SJCRH30 (cell line): ENCODE measurements at places on chromosomes 7 and 10.

DNA sequence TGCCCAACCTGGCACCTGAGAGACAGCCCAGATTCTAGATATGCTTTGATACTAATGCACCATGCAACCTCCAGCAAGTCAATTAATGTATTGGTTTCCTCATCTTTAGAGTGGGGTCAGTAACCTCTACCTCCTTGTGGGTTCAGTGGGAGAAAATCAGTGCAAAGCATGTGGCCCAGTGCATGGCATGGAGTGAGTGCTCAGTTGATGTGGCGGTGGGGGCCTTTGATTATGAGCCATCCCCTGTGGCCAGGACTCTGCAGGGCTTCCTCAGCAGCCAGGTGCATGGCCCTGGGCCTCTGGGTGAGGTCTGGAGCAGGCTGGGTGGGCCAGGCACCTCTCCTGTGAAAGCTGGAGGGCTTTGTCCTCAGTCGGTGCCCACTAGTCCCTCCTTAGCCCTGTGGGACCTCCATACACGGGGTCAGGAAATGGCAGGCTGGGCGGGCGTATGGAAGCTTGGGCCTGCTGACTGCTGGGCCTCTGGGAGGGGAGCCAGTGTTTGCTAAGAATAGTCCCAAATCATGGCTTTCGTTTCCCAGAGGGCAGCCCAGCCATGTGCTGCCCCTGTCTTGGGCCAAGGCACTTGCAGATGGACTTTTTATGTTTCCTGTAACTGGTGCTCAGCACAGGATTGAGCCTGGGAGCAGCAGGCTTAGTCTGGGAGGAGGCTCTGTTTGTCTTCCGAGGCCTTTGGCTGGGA, 3.4 kb downstream of the PALD1 start:
- no peak for DNase-seq

GRCh38 chr10:71659737-71660136, 59.8 kb downstream of the C10orf105 start:
- DNase-seq, result no peak

GRCh38 chr7:10706875-10707493, 266.7 kb upstream of the PHF14 start:
- DNase-seq, result no peak

DNA sequence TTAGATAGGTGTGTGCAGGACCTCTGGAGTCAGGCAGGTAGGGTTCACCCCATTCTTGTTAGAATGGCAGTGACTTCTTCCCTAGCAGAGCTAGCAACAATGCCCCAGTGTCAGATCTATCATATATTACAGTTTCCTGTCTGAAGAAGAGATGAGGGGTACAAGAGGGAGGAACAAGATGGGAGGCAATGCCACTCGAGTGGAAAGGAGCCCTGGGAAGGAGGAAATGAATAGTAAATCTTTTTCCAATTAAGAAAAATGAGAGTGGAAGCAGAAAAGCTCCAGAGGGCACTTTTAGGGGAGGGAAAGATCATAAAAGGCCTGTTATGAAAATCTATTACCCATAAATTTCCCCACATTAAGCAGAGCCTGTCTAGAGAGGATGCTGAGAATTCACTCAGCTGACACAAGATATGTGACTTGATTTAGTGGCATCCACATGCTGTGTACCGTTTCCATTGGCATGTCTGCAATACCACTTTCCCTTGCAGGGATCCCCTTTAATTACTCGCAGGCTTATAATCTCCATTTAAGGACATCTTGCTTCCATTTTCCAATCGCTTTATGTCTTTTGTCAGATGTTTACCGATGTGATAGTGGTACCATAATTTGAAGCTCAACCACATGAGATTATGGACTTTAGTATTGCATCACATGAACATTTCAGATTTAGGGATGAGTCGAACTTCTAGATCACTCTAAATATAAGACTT, 70.0 kb upstream of the AGBL3 start:
- no peak for DNase-seq

GRCh38 chr7:27603813-27604212, 58.9 kb downstream of the HIBADH start:
- DNase-seq, result no peak

- DNase-seq, result no peak
Observed at GRCh38 chr7:28955718-28956607, 2.2 kb downstream of the TRIL start.

DNA sequence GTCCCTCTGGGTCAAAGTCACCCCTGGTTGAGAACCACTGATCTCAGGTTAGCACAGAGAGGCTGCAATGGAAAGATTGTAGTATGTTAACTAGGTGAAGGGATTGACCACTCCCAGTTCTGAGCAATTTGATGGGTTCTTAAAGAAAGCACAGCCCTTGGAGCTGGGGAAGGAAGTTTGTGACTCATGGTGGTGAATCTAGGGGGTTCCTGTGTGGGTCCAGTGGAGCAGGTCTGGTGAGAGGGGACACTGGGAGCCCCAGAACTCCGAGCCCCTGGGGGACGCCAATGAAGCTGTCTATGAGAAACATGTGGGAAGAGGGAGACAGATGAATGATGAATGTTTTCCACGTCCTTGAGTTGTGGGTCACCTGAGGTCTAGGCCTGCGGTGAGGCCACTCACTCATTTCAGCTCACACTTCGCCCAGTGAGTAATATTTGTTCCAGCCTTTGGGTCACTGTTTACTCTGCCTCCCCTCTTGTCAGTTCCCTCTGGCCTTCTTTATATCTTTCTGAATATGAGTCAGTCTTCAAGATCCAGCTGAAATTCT, 341.9 kb downstream of the LRMDA start:
- DNase-seq, result no peak

DNA sequence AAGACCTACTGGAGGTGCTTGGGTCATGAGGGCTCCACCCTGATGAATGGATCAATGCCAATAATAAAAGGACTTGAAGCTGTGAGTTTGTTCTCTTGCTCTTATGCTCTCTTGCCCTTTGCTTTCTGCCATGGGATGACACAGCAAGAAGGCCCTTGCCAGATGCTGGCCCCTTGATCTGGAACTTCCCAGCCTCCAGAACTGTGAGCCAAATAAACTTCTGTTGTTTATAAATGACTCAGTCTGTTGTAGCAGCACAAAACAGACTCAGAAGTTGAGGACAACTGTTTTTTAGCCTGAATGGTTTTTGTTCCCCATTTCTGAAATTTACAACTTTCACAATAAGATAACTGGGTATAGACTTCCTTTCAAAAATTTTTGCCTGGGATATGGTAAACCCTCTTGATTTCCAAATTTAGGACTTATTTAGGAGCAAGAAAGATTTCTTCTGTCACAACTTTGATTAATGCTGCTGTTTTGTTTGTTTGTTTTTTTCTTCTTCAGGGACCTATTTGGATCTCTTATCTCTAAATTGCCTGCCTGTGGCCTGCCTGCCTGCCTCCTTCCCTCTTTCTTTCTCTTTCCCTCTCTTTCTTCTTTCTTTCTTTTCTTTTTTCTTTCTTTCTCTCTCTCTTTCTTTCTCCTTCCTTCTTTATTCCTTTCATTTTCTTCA, 12.1 kb downstream of the ENTPD1 start:
- no peak for DNase-seq

GRCh38 chr7:23067271-23067670, 38.3 kb upstream of the KLHL7 start:
- DNase-seq, result no peak

GRCh38 chr10:79243181-79244067, 103.8 kb upstream of the PPIF start:
- DNase-seq, result no peak

- no peak for DNase-seq
Observed at GRCh38 chr7:157937406-157937805, 600.6 kb downstream of the DNAJB6 start.

- DNase-seq, result no peak
Observed at GRCh38 chr10:29254123-29255046, 34.5 kb upstream of the LYZL1 start.

DNA sequence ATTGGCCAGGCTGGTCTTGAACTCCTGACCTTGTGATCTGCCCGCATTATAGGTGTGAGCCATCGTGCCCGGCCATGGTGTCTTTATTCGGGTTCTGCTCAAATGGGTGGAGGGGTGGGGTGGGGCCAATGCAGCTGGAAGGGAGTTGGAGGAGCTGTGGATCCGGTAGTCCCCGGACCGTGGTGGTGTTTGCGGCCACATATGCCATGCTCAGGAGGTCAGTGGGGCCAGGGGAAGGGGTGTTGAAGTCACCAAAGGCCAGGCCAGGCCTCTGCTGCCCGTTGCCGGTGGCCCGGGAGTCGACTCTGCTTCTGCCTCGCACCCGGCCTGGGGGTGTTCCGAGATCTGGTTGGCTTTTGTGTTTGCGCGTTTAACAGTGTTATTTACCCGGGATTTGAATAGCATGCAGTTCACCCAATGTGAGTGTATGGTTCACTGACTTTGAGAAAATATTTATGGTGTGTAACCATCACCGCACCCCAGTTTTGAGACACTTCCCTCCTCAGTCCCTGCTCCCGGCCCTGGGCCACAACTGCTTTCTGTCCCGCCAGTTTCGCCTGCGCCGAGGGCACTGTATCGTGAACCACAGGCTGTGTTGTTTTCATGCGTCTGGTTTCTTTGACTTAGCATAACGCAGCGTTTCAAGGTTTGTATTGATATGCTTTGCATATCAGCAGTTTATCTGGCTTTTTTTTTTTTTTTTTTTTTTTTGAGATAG, 10.7 kb downstream of the INPP5A start:
- DNase-seq, result no peak

DNA sequence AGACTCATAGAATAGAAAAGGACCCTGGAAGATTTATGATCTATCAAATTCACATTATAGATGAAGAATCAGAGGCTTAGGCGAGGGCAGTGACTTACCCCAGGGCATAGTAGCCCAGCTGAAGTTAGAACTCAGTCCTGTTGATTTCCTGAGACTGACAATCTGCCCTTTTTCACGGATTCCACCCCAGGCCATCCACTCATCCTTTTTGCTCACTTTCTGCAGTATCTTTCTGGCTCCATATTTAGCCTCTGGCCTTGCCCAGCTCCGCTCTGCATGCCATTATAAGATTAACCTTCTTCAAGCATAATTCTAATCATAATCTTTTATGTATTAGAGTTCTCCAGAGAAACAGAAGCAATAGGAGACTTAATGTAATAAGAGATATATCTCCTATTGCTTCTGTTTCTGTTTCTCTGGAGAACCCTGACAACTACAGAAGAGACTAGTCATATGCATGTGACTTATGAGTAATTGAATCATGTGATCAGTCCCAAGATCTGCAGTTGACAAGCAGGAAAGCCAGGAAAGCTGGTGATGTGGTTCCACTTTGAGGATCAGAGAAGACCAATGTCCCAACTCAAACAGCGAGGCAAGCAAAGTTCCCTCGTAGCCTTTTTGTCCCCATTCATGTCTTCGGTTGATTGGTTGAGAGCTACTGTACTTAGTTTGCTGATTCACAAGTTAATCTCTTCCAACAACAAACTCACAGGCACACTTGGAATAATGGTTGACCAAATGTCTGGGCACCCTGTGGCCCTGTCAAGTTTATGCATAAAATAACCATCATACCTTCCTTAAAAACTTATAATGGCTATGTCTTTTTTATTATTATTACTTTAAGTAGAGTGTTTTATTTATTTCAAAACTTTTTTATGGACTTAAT, 412.1 kb downstream of the SUGCT start:
- DNase-seq, result no peak

- DNase-seq, result no peak
Observed at GRCh38 chr7:43037531-43037930, 74.9 kb upstream of the HECW1 start.

DNA sequence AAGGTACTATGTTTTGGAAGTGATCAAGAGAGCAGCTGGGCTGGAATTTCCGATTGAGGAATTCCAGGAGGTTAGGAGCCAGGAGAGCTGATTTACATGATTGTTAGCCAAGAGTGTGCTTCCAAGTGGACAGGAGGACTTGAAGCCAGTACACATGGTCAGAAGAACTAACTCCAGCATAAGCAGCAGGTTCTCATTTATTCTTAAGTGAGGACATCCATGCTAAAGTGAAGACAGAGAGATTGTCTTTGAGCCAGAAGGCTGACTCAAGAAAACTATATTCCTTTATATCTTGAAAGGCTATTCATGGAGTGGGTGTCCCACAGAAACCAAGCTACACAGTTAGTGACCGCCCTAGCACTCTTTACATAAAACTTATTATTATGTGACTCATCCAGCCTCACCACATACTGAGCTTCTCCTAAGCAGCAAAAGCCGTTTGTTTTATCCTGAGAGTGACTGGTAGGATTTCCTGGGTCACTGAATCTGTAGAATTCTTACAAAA, 56.7 kb upstream of the SEMA3A start:
- DNase-seq, result no peak

- DNase-seq, result no peak
Observed at GRCh38 chr10:86218160-86218559, 148.4 kb downstream of the GRID1 start.

DNA sequence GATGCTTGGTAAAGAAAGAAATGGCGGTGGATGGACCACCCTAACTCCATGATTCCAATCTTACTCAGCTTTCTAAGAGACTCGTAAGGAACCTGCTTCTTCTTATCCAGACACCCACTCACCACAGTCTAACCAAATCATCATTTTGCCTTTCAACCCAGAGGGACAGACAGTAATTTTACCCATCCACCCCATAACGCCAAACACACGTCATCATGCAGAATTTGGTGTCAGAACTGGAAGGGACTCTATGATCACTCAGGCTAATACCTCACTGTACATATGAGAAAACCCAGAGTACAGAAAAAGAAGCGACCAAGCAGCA, 388 bp downstream of the ECD start:
- no peak for DNase-seq

DNA sequence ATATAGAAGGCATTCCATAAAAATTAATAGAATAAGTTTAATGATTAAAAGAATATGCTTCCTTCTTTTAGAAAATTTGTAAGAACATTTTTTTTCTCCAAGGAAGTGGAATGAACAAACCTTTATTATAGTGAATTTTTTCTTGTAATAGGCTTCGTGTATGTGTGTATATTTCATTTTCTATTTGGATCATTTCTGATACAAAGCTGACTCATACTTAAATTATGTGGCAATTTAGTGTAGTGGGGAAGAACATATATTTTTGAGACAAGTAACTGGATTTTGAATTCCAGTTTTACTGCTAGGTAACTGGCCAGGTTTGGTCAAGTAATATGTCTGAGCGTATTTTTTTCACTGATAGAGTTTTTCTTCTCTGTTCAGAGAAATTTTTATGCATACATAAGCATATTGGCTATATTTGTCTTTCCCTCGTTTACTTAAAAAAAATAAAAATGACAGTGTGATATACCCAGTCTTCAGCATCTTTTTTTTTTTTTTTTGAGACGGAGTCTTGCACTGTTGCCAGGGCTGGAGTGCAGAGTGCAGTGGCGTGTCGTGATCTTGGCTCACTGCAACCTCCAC, 50.8 kb downstream of the CDK13 start:
- DNase-seq, result no peak

- no peak for DNase-seq
Observed at GRCh38 chr7:67847092-67847787, 850.6 kb downstream of the TYW1 start.

- DNase-seq, result no peak
Observed at GRCh38 chr10:6221971-6222751, 19.4 kb downstream of the PFKFB3 start.

- DNase-seq, result no peak
Observed at GRCh38 chr7:40698214-40698920, 563.6 kb downstream of the SUGCT start.
